Endodermal cell (in vitro differentiated cells): ENCODE measurements at places on chromosomes 13 and 19.

- DNase-seq: no peak
Measured at GRCh38 chr13:30097701-30098100, 209.7 kb downstream of the KATNAL1 start.

DNA sequence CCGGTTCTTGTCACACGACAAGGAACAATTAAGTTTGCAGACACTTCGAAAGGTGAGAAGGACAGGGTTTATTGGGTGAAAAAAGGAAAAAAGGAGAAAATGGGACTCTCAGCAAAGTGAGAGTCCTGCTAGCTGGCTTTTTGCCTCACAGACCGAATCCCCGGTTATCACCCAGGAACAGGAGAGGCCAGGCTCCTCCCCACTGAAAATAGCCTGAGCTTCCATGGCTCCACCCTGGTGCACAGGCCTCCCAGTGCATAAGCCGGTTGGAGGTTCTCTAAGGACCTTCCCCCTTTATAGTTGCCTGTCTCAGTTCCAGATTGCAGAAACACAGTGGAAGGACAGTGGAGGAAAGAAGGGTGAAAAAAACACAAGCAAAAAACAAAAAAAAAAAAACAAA is 571.7 kb downstream of the KCTD12 start:
- no peak for DNase-seq

DNA sequence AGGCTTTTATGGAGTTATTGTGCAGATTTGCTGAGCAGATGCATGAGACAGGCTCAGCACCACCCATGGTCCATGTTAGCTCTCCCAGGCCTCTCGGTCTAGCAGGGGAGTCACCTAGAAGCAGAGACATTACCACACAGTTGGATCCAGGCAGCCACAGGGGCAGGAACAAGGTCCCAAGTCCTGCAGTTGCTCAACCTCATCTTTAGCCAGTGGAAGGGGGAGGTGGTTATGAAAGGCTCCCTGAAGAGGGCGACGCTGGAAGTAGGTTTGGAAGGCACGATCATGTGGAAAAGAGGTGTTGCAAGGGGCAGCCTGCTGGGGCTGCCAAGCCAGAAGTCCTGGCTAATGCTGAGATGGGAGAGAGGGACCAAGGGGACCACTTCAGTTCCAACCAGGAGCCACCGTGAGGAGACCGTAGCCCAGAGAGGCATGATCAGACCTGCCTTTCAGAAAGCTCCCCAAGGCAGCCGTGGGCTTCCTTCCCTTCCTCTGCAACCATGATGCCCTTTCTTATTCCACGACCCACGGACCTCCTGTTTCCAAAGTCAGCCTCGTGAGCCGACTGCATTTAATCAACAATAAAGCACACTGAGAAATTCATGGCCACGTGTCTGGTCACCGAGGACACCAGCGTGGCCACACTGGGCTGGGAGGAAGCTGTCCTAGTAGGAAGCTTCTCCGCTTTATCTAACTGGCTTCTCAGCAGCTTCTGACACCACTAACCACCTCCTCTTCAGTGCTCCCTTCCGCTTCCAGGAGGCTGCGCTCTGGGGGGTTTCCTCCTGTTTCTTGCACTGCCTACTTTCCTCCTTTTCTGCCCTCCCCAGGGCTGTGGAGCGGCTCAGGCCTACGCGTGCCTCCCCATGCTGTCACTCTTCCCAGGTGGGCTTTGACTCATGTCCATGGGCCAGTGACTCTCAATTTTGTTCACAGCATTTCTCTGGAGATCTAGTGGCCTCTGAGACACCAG is 2.6 kb downstream of the AP1M1 start:
- no peak for DNase-seq

DNA sequence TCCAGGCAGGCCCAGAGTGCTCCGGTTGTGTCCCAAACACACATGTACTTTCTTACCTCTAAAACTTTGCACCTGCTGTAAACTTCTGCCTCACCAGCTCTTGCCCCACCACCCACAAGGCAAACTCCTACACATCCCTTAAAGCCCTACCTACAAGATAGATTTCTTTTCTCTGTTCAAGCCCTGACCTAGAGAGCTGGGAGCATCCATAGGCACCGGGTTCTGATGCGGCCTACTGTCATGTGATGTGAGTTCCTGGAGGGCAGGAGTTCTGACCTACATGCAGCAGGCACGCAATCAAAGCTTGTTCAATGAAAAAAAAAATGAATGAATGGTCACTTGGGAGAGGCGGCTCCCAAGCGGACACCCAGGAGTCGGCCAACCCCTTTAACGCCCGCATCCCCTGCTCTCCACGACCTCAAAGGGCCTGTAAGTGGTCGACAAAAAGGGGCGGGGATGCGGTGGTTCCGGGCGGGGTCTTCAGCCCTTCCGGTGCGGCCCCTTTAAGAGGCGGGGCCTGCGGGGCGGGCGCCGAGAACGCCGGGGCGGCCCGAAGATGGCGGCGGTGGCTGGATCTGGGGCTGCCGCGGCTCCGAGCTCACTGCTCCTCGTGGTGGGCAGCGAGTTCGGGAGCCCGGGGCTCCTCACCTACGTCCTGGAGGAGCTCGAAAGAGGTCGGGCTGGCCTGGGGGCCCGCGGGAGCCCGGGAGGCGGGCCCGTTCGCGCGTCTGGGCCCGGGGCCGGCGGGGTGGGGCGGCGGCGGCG is at the start of gene MAP1S:
Gene MAP1S, plus strand, starts transcription at position 534 of the 765 bp plus-strand sequence. Its CDS starts 23 bp downstream, at position 557.
- peak; percentile 95 for DNase-seq

DNA sequence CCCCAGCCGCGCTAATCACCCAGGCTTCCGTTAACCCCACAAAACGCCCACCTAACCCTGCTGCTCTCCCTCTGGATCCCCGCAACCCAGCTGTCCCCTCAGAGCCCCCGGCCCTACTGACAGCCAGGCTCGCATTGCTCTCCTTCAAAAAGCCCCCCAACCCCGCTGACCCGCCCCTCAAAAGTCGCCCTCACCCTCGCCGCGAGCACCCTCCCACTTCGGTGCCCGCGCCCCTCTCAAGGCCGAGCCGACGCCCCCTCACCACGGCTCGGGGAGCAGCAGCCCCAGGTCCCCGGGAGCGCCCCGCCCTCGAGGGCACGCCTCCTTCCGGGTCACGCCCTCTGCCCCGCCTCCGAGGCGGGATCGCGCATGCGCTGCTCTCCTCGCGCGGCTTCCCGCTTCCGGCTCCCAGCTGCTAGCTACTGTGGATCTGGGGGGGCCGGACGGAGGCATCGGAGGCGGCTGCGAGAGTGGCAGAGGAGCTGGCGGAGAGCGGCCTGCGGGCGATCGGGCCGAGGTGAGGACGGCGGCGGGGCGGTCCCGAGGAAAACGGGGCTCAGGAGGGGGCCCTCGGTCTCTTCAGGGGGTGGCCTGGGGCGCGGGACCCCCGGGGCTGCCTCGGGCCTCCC is 46.1 kb downstream of the ARHGEF18 start:
- DNase-seq: peak; percentile 97

DNA sequence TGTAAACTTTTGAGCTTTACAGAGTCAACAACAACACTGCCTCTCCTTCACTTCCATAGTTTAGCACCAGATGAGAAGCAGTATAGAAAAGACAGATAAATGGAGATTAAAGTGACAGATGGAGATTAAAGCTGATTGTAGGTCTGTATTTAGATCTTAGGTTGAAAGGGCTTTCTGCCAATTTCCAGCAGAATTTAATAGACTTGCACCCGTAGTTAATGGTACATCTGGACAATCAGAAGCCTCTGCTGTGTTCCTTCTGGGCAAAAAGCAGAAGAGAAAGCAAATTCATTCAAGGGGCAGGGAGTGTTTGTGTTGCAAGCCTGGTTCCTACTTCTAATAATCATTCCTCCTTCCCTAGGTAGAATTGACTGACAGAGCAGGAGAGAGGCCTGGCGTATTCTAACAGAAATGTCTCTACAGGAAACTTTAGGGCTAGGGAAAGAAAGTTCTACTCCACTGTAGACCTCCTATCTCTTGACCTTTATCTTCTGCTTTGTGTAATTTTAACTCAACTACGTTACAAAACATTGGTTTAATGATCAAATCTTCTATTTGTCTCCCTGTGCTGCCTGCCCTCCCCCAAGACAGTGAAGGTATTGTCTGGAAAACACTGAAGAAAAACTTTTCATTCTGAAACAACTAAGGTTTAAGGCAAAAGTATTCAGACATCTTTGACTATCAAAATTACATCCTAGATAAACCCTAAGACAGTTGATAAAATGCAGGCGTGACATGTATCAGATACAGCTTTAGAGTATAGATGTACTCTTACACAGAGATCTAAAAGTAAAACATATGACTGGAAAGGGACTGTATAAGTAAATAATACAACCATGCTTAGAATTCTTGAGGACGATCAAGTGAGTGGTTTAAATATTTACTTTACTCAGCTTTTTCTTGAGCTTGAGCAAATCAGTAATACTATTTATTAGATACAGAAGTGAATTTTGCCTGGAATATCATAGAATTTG is 44.4 kb downstream of the GPC6 start:
- no peak for DNase-seq

DNA sequence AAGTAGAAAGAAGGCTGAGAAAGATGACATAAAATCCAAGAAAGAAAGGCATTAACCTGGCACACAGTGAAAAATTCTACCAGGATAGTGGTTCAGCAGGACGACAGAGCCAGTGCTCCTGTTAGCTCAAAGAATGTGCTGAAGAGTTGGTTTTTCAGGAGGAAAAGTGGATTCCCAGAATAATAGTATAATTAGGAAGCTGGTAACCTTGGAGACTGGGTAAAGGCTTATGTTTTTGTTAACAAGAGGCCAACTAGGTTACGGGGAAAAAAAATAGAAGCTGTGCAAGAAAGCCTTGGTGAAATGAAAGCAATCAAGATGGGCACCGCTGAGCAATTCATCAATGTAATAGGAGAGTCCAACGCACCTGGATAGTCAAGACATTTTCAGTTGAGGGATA is 54.7 kb downstream of the SLC15A1 start:
- no peak for DNase-seq

DNA sequence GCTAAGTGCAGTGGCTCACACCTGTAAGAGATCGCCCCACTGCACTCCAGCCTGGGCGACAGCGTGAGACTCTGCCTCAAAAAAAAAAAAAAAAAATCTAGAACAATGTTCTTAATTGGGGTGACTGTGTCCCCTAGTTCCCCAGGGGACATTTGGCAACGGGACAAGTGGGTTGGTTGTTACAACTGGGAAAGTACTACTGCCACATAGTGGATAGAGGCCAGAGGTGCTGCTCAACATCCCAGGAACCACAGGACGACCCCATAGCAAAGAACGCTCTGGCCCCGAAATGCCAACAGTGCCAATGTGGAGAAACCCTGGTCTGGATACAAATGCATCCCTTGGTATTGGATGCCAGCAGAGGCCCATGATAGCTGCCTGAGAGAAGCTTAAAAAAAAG is 11.8 kb downstream of the NLRP12 start:
- DNase-seq: peak; percentile 70

DNA sequence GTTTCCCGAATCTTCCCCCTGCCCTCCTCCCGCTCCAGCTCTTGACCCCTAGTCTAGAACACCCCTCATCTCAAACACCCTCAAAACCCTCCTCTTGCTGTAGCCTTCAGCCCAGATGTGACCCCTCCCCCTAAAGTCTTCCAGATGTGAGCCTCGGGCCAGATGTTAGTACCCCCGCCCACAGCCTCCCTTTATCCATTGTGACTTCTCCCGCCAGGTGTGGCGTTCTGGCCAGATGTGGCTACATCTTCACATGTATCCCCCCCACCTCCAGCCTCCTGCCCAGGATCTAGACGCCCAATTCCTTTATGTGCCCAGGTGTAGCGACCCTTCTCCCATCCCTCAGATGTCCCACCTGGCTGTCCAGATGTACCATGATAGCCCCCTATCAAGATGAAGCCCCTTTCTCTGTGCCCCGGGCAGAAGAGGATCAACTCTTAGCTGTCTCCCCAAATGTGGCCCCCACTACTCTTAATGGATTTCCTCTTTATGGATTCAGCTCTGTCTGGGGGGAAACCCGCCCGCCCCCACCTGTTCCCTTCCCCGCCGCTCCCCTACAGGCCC is 517 bp upstream of the LTBP4 start:
- DNase-seq: peak; percentile 62

DNA sequence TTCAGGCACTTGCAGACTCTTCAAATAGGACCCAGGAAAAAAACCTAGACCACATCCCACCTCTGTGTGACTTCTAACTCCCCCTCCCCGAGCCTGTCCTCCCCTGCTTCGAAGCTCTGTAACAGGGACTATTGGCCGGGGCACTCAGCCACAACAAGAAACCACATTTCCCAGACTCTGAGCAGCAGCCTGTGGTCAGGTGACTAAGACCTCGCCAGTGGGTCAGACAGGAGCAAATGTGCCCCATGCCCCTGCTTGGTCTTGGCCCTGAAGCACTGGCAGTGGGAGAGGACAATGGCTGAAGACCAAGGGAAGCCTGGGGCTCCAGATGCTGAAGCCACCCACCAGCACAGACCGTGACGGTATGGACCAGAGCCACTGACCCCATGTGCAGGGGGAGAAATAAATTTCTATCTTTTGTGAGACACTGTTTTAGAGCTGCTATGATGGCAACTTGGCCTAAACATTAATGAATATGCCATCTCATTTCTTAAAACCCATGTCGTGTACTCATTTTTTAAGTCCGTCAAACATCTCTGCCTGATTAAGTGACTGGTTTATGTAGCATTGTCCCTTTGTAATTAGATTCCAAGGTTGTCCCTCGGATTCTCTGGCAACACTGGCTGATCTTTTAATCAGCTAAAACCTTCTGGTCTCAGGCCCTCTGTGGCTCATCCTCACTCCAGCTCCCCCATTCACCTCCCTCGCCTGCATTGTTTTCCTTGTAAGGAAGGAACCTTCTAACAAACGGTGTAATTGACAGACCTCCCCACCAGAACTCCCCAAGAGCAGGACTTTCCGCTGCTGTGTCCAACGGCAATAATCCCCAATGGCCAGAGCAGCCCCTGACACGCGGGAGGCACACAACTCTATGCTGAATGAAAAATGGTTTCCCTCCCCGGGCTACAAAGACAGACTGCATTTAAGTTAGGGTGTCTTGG is 98.4 kb downstream of the STK24 start:
- DNase-seq: peak; percentile 70

DNA sequence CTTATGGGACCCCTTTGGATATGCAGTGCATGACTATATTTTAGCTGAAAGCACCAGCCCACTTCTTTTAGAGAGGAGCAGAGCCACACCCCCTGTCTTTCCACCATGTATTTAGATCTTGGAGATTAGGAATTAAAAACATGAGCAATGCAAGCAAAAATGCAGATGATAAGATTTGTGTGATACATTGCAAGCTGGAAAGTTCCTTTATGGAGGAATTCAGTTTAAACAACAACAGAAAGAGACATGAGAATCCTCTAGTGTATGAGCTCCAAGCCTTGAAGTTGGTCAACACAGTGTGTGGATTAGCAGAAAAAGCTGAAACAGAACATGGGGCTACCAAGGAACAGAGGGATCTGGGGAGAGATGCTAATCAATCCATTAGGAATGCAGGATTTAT is 529.8 kb upstream of the NBEA start:
- DNase-seq: no peak
